HCEC 1CT (cell line): ENCODE measurements at places on chromosomes 6 and 20.

- DNase-seq: peak; percentile 68
Measured at GRCh38 chr20:325889-326644, 715 bp downstream of the SOX12 start.

DNA sequence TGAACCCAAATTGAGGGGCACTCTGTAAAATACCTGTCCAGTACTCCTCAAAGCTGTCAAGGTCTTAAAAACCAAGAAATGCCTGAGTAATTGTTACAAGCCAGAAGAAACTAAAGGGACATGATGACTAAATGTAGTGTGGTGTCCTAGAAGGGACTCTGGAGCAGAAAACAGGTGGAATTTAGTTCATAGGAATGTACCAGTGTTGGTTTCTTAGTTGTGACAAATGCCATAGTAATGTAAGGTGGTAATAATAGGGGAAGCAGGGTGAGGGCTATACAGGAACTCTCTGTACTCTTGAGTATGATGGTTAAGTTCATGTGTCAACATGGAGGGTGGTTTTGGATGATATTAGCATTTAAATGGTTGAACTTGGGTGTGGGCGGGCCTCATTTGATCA is 92.3 kb downstream of the CNBD2 start:
- DNase-seq: no peak

- peak; percentile 8 for DNase-seq
Measured at GRCh38 chr6:17269840-17270239, 11.3 kb upstream of the RBM24 start.

- DNase-seq: peak; percentile 67
Measured at GRCh38 chr6:125784365-125784764, 6.4 kb upstream of the NCOA7 start.

DNA sequence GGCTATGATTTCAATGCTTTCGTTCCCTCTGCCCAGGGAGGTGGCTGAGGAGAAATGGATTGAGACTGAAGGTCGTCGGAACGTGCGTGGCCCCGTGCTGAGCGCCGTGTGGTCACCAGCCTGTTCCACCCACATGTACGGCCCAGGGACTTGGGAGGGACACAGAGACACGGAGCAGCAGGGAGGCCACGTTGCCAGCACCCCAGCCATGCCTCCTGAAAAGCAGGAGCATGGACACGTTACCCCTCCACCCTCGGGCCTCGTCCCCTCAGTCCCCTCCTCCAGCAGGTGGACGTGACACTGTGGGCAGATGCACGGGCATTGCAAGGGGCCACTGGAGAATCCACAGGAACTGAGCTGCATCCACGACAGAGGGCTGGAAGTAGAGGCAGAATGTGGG is 133.1 kb upstream of the CST7 start:
- no peak for DNase-seq

DNA sequence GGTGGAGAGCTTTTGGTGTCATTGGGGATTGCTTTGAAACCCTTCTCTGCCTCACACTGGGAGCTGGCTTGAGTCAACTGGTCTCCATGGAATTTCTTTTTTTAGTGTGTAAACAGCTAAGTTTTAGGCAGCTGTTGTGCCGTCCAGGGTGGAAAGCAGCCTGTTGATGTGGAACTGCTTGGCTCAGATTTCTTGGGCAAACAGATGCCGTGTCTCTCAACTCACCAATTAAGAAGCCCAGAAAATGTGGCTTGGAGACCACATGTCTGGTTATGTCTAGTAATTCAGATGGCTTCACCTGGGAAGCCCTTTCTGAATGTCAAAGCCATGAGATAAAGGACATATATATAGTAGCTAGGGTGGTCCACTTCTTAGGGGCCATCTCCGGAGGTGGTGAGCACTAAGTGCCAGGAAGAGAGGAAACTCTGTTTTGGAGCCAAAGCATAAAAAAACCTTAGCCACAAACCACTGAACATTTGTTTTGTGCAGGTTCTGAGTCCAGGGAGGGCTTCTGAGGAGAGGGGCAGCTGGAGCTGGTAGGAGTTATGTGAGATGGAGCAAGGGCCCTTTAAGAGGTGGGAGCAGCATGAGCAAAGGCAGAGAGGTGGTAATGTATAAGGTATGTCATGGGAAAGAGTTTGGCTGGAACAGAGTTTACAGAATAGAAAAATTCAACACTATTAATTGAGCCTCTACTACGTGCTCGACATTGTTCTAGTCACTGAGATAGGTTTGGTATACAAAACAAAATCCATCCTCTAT is 31.2 kb downstream of the SRSF3 start:
- DNase-seq: no peak

GRCh38 chr6:149782337-149782736 is 32.8 kb downstream of the PCMT1 start:
- no peak for DNase-seq

- DNase-seq: no peak
Measured at GRCh38 chr6:118319894-118320649, 228.0 kb upstream of the PLN start.

DNA sequence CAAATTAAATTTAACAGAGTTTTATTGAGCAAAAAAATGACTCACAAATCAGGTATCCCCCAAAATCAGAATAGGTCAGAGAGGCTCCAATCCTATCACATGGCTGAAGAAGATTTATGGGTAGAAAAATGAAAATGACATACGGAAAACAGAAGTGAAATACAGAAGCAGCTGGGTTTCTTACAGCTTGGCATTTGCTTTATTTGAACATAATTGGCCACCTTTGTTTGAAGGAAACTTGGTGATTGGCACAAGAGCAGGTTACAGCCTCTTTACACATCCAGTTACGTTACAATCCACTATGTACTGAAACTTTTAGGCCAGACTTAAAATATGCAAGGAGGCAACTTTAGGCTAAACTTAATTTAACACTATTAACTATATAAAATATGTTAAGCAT is 11.7 kb upstream of the TREM2 start:
- no peak for DNase-seq
